Fibroblast of villous mesenchyme (primary cell): ENCODE measurements at places on chromosomes 3 and 15. TPM values are rescaled to one million over a fixed set of nuclear protein-coding genes. Genes with fewer than 3 reads are reported as not detected.

- peak; percentile 95 for DNase-seq
Measured at GRCh38 chr3:196650740-196651311, 11.3 kb downstream of the NRROS start.

DNA sequence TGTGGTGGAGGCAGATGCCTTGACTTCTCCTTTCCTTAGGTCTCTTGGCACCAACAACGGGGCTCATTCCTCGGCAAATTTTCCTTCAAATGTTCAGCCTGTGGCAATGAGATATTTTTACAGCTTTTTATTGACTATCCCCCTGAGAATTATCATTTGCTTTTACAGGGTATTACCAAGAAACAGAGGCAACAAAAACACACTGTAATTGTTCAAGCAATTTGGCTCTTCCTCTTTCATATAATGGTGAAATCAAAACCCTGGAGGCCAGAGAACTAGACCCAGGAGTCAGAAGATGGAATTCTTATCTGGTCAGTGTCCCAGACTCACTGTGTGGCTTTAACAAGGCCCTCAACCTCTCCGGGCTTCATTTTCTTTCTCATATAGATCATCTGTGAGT lies 40.1 kb downstream of the TRIM42 start:
- DNase-seq = no peak

DNA sequence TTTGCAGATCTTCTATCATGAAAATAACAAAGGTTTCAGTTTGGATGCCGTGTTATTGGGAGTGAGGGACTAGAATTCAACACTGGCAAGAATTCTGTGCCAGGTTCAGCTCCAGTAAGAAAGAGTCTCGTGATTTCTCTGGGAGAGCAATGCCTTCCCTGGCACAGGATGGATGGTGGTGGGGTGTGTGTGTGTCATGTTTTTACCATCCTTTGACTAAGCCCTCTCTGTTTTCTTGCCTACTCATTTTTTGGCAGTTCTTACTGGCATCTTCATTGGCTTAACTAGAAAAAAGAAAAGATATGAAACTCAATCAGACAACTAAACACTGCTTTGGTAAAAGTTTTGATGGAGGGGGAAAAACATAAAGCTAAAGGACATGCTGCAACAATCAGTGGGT lies 86.6 kb downstream of the FMN1 start:
- DNase-seq = no peak

- no peak for DNase-seq
Measured at GRCh38 chr15:45384700-45385099, 6.4 kb upstream of the GATM start.

GRCh38 chr3:196177967-196178366 lies 33.2 kb downstream of the ZDHHC19 start:
- DNase-seq = no peak

GRCh38 chr3:57826952-57827723 lies 71.0 kb downstream of the SLMAP start:
- DNase-seq = no peak

DNA sequence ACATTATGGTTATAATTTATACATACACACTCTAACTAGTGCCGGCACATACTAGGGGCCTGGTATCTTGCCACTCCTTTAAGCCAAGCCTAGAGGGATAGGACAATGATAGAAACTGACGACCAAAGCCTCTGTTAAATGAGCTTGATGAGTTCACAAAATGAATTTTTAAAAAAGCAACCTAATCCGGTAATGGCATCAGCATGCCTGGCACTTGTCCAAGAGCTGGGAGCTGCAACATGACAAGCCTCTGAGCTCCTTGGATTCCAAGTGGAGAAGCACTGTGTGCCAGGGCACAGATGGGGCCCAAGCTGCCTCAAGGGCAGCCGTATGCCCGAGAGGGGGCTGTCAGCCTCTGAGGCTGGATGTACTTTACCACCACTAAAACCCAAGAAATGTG lies 9.7 kb downstream of the ETV5 start:
- peak; percentile 55 for DNase-seq

DNA sequence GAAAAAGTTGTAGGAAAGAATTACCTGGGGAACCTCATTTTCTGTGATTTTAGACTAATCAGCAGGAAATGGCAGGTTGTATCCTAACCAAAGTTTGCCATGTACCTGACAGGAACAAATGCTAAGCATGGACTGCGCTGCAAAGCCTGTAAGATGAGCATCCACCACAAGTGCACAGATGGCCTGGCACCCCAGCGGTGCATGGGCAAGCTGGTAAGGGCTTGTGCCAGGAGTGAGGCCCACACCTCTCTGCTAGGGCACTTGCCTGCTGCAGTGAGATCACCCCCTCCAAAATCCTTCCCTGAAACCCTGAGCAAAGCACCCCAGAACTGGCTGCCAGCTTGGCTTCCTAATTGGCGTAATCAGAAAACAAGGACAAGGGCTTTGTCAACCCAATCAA lies 102.6 kb downstream of the STAC start:
- DNase-seq = no peak

GRCh38 chr3:157398598-157398997 lies 38.1 kb upstream of the PTX3 start:
- DNase-seq = no peak

GRCh38 chr3:132145833-132146232 lies 111.0 kb upstream of the CPNE4 start:
- DNase-seq = no peak

DNA sequence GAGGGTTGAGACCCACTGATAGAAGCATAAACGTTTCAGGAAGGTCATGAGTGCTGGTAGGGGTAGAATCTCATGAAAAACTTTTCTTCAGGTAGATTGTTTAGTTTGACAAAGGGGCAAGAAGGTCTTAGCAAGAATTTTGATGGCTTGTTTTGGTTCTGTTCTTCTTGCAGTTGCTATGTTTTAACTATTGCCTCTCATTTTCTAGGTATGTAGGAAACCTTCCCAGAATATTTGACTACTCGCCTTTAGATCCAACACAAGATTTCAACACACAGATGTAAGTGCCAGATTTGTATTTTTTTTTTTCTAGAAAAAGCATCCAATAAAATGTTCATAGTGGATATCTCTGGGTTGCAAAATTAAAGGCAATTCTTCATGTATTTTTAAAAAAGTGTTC lies 77.1 kb downstream of the USP13 start:
- DNase-seq = no peak

The AHSG gene
- total RNA-seq = not detected in 2 replicates

The XCR1 gene
- not detected in 2 replicates for total RNA-seq

The OSBPL10 gene
- total RNA-seq = 7.3 and 16.8 TPM in 2 replicates
